Hematopoietic multipotent progenitor cell treated with erythropoietin and hydrocortisone succinate and interleukin-3 and kit ligand, for 8 days (in vitro differentiated cells): ENCODE measurements at places on chromosomes 2 and 18.

DNA sequence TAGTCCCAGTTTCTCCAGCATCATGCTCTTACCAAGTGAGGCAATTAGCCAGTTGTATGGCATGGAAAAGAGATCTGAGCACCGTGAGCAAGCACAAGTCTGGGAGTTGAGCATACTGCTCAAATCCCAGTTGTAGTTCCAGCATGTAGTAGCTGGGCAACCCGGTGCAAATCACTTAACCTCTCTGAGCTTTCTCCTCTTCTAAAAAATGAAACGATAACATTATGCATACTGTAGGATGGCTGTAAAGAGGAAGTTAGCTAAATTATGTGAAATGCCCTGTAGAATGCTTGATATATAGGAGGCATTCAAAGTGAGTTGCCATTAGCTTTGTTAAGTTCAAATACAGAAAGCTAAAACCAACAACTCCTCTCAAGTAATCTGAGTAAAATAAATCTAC is 164.0 kb upstream of the ZEB2 start:
- no peak for DNase-seq

DNA sequence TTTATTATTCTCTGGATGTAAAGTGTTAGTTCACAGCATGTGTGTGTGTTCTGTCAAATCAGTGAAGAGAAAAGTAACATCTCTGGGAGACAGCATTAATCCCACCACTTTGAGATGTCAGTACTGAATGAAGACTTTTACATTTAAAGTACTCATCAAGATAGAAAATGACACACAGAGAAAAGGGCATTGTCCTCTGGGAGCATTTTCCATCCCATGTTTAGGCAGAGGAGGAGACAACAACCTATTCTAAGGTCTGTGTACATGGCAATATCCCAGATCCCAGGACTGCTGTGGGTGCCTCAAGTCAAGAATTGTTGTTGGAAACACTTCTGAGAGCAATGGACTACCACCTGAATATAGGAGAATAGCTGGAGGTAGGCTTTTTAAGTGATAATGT is 201.5 kb downstream of the PPP1R1C start:
- no peak for DNase-seq

DNA sequence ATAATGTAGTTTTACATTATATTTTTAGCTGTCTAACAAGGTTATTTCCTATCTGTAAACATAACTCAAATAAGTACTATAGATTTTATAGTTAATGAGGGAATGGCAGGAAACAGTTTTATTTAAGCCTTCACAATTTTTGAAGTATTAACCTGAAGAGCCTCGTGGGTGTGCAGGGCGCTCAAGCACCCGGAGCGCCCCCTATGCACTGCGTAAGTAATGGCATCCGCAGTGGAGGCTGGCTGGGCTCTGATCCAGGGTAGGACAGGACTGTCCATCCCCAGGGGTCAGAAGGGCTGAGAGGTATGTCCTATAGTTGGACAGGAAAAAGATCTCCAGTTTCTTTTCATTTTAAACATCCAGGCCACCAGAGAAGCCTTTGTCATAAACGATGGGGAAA is 8.2 kb upstream of the GBX2 start:
- peak; percentile 30 for DNase-seq

DNA sequence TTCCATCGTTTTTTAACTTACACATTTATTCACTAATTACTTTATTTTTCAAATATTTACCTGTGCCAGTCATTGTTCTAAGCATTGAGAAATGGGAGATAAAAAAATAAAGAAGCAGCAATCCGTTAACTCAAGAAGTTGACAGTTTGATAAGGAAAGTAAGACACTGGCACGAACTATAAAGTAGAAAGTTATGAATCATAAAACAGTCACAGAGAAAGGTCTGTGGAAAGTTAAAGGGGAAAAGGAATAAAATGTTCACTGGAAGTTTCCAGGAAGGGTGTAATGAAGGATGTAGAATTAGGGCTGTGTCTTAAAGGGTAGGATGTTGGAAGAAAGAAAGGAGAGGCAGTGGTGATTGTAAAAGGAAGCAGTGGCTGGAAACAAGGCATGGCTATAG is 118.9 kb downstream of the RDH14 start:
- DNase-seq = no peak

GRCh38 chr2:27323596-27324285 is 844 bp upstream of the MPV17 start:
- peak; percentile 36 for DNase-seq

DNA sequence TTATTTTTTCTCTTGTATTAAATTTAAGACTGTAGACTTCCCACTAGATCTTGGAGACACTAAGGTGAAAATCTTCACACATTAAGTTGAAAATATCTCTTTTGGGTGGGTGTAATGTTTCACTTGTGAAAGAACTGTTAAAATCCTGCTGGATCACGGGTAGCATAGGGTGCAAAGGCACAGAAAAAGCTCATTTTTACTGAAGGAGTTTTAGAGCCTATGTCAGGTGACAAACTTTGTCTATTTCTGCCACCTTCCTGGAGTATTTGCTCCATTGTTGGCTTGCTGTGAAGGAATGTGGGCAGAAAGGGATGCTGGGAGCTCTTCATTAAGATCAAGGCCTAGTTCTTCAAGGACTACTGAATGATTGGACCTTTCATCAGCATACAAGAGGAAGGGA is 119.4 kb downstream of the FMNL2 start:
- DNase-seq = no peak

DNA sequence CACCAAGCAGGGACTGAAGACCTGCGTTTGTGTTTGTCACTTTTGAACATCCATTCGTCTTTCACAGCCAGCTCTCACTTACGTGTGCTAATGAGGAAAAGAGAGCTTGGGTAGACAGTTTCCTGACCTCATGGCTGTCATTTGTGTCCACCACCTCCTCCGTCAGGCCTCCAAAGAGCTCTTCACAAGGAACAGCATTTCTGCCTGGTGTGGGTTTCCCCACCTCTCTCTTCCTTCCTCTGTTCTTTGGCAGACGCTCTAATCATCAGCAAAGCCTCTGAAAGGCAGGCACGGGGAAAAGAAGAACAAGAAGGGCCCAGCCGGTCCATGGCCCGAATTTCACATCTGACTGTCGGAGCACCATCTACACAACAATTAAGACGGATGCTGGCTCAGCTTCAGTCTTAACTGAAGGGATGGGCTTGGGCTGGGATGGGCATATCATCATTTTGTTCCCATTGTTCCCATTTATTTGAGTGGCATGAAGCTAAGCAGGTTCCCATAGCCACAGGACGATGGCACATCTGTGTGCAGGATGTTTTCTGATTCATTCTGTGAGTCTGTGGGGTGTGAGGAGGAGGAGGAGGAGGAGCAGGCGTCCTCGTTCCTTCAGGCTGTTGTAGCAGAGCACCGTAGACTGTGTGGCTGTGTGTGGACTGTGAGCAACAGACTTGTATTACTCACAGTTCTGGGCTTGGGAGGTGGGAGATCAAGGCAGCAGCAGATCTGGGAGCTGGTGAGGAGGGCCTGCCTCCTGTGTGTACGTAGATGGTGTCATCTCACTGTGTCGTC is 66.4 kb downstream of the TSHZ1 start:
- no peak for DNase-seq

DNA sequence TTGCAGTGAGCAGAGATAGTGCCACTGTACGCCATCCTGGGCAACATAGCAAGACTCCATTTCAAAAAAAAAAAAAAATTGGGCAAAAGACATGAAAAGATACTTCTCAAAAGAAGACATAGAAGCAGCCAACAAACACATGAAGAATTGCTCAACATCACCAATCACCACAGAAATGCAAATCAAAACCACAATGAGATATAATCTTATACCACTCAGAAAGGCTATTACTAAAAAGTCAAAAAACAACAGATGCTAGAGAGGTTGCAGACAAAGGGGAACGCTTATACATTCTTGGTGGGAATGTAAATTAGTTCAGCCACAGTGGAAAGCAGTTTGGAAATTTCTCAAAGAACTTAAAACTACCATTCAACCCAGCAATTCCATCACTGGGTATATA is 43.1 kb upstream of the CHAC2 start:
- no peak for DNase-seq

DNA sequence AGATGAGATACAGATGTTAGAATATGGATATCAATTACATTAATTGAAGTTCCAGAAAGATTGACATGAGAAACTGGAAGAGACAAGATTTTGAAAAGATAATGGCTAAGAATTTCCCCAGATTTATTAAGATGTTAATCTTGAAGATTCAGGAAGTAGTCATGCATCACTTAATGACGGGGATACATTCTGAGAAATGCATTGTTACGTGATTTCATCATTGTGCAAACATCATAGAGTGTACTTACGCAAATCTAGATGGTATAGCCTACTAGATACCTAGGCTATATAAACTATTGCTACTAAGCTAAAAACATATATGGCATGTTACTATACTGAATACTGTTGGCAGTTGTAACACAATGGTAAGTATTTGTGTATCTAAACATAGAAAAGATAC is 6.8 kb upstream of the CHMP3 start:
- no peak for DNase-seq
